ENCODE measurements at places on chromosomes 7 and 10.

DNA sequence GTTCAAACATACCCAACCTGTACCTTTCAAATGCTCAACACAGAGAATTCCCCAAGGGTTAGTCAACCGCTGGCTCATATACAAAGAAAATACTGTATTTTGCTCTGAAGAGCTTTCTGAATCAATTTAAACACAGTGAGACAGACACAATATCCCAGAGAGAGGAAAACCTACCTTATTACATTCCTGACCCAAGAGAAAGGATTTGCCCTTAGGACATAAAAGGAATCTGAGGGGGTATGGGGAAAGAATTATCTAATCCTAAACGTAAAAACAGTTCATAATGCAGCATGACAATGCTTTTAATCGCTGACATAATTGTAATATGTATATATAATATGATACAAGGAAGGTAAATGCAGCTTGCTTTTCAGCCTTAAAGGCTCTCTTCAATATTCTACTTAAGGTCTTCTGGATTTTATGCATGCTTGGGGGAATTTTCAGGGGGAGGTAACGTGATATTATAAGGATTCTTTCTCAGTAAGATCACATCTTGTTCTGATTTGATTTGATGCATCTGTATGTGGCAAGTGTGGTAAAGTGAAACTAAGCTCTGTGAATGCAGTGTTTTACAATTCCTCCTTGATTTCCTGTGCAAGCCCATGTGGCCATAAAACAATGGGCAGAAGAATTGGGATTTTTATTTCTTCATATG is 240.5 kb downstream of the GLI3 start:
- no peak for DNase-seq

GRCh38 chr10:131774681-131775085 is 126.1 kb upstream of the PPP2R2D start:
- DNase-seq = no peak

GRCh38 chr7:33076737-33077136 is 14.2 kb upstream of the NT5C3A start:
- DNase-seq = no peak

DNA sequence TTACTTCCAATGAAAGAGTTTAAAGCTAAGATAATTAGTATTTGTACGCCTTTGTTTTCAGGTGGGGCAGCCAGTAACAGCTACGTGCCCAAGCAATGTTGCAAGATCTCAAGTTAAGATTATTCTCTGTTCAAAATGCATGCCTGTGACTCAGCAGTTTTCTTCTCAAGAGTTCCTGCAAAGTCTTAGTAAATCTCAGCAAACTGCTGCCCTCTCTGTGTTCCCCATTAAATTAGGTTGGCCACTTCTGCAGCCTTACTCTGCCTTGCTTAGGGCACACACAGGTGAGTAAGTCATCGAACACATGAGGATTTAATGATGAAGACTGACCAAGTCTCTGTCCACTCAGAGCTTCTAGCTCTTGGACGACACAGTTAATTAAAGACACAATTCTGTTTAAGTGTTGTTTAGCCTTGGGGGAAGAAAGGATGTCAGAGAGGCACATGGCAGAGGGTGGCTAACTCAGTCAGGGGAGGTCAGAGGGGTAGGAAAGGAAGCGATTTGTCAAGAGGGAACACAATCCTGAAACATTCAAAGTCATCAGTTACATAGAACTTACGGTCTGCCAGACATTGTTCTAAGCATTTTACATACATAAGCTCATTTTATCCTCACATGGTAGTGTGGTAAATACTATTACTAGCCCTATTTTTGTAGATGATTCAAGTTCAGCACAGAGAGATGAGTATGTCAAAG is 20.2 kb upstream of the SLC35G1 start:
- no peak for DNase-seq

GRCh38 chr10:125014086-125014830 is 72.3 kb downstream of the ZRANB1 start:
- no peak for DNase-seq

DNA sequence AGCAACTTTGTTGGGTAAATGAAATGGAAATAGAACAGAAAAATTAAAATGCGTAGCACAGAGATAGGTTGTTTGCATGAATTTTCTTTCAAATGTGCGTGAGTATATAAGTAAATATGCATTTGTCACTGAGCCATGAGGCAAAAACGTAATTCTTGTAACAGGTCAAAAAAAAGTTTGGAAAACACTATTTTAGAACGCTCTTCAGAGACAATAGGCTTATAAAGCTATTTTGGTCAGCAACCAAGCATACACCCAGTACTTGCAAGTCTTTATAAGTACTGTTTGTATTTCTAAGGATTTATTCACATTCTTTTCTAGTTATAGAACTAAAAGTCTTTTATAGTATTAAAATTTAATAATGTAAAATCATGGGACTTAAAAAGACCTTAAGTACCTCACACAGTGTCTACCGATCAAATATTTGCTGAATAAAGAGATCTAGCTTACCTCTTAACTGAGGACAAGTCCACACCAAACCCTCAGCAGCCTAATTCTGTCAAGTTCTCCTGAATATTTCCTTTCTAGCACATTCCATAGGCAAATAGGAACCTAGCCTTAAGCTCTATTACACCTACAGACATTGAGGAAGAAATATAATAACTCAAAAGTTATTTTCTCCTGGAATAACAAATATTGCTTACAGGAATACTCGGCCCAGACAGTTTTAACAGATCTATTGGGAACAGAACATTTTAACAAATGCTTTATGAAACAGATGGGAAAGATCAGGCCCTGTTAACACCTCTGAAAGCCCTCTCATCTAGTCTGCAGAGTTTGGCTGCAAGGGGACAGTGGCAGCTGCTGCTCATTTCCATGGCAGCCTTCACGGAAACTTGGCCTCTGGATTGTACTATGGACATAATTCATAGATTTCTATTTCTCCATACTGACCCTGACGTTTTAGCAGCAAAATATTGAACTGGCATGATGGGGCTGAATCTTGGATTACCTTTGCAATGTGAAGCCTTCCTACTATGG is 8.8 kb downstream of the CRPPA start:
- no peak for DNase-seq

GRCh38 chr7:232410-233248 is 40.3 kb downstream of the FAM20C start:
- no peak for DNase-seq

GRCh38 chr7:101792051-101792681 is 25.3 kb upstream of the CUX1 start:
- no peak for DNase-seq

GRCh38 chr7:116952635-116953371 is 498 bp upstream of the ST7 start:
- peak; percentile 37 for DNase-seq

GRCh38 chr7:102089175-102090098 is 197.2 kb upstream of the SH2B2 start:
- DNase-seq = no peak

GRCh38 chr10:7696545-7696944 is 6.6 kb upstream of the ITIH2 start:
- no peak for DNase-seq
